ENCODE measurements at places on chromosomes 3 and 15.

DNA sequence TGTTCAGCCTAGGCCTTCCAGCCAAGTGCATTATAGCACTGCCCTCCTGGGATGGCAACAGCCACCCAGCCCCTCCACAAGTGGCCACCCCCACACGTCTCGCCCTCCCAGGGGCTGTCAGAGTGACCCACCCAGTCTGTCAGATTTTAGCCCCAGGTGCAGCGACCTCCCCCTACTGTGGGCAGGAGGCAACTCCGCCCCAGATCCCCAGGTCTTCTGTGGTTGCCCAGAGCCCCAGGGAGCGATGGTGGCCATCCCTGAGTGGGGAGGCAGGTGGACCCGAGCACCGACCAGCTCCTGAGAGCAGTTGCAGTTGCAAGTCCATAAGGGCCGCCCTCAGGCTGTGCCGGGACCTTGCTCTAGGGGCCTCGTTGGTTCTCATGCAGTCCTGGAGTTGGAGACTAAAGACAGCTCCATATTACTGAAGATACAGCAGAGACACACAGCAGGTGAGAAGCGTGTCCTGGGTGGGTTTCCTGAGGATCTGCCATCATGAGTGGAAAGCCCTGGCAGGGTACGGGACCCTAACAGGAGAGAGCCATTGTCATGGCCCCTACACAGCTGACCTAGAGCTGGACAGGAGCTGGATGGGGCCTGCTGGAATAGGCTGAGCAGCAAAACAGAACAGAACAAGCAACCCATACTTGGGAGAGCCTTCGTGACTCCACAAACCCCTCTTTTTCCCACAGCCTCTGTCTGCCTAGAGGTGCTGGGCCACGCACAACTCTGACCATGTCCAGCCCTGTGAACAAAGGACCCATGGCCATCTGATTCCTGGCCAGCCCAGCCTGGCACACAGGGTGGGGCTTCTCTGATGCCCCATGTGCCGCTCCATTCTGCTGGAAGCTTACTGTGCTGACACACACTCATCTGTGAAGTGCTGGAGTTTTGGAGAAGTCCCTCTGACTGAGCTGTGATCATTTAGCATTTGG is 110.3 kb upstream of the ALDH1A3 start:
- DNase-seq: no peak

- DNase-seq: no peak
Measured at GRCh38 chr15:47870956-47871625, 153.8 kb downstream of the SEMA6D start.

GRCh38 chr3:139448104-139448503 is 28.2 kb downstream of the RBP2 start:
- no peak for DNase-seq

DNA sequence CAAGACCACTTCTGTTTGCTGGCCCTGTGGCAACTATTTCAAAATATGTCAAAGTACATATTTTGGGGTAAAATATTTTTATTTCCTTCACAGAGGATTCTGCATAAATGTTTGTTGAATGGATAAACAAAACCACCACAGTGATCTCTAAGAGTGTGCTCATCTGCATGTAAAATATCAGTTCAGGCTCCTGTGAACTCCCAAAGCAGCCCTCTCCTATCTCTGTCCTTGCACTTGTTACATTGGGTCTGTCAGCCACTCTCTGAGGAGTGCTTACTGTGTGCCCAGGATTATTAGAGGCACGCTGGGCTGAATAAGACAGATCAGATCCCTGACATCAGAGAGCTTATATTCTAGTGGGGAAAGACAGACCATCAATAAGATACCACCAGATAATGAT is 27.1 kb downstream of the IQCH start:
- no peak for DNase-seq

DNA sequence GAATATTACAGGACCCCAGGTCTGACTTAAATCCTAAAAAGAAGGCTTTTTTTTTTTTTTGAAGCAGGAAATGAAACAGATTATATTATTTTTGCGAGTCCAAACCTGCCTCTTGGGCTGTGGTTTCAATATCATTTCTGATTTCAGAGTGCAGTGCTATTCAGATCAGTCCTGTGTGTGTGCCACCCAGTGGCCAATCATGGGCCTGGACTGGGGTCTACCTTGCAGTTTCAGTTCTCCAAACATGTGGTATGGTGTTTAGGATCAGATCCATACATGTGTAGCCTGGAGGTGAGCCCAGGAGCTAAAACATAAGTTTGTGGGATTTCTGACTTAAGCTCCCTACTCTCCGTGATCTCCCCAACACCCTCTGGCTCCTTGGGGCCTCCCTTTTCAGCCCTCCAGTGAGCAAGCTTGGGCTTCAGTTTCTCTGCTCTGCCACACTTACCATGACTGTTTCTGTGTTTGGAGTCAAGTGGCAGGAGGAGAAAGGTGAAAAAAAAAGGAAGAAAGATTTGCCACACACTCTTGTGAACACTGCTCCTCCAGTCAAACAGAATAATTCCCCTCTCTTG is 12.1 kb upstream of the THSD4 start:
- DNase-seq: no peak

- DNase-seq: peak; percentile 6
Measured at GRCh38 chr15:35289024-35289617, 204.0 kb upstream of the NANOGP8 start.

DNA sequence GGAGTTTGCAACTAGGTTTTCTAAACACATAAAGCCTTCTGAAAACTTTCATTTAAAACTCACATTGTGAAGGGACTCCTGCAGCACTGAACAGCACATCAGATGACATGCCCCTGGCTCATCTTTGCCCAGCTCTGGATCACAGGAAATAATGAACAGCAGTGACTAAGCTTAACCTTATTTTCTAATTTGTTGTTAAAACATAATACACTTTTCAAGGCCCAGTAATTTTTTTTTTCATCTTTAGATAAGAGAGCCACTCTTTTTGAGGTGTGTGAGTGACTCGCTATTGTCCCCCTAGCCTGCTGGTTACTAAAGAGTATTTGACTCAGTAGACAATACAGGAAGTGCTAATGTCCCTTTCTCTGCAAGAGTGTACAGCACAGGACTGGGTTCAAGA is 204.0 kb downstream of the OSBPL10 start:
- DNase-seq: no peak

All from activated CD4-positive, alpha-beta T cell treated with anti-CD3 and anti-CD28 coated beads, Interleukin-2, amount 10 ng/mL, durations not matched to agents 7 days and 5 days (primary cell).